Fibroblast of skin of back (primary cell): ENCODE measurements at places on chromosomes 13 and 19.

DNA sequence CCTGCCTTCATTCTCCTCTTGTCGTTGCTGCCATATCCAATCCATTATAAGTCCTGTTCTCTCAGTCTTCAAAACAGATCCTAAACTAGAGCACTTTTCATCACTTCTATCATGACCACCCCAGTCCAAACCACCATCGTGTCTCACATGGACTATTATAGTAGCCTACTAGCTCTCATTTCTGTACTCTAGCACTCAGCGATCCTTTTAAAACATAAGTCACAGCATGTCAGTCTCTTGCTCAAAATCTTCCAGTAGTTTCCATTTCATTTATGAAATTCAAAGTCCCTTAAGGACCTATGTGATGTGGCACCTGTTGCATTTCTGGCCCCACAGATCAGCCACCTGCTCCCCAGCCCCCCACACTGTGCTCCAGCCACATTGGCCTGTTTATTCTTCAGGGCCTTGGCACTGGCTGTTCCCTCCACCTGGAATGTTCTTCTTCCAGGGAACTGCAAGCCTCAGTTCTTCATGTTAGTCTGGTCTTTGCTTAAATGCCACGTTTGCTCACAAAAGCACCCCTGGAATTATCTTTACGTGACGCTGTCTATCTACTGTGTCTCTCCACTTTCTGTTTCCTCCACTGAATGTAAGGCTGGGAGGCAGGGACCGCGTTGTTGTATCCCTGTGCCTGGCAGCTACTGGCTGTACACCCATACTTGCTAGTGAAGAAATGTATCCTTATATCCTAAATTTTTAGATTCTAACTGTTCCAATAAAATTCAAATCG, 64.3 kb downstream of the MBNL2 start:
- no peak for DNase-seq

GRCh38 chr19:55133639-55134444, 15.2 kb downstream of the TNNT1 start:
- DNase-seq, result no peak

- peak; percentile 65 for DNase-seq
Measured at GRCh38 chr13:75174481-75174880, 307.5 kb downstream of the TBC1D4 start.

DNA sequence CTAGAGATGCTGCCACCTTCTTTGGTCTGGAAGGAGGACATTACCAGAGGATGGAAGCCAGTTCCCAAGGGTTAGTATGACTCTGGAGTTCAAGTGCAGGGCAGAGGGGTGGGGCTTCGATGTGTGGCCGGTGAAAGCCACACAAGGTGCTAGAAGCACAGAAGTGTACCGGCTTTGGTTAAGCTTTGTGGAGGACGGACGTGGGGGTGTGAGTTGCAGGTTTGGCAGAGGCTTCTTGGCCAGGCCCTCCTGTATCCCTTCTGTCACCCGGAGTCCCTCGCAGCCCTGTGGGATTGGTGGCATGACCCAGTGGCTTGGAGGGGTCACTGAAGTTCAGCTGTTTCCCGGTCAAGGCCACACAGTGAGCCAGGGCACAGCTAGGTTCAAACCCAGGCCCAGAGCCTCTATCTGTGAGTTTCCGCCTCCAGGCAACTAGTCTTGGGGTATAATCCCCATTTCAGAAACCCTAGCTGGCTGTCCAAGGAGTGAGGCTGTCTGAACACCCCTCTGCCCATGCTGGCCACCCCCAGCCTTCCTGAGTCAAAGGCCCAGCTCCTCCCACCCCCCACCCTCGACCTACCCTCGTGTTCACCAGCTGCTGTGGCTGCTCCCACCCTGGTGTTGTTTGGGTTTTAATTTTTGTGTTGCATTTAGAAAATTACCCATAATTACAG, 4.6 kb upstream of the SSBP4 start:
- DNase-seq, result no peak

GRCh38 chr13:35978607-35979316, 152.4 kb downstream of the DCLK1 start:
- peak; percentile 72 for DNase-seq

- DNase-seq, result no peak
Measured at GRCh38 chr13:96499656-96500055, 409.7 kb downstream of the HS6ST3 start.

GRCh38 chr13:43797869-43798268, 11.1 kb upstream of the ENOX1 start:
- DNase-seq, result no peak

- no peak for DNase-seq
Measured at GRCh38 chr19:17765069-17765618, 13.9 kb downstream of the FCHO1 start.
